ENCODE measurements at places on chromosomes 2 and 18. TPM values are rescaled to one million over a fixed set of nuclear protein-coding genes. Genes with fewer than 3 reads are reported as not detected.

DNA sequence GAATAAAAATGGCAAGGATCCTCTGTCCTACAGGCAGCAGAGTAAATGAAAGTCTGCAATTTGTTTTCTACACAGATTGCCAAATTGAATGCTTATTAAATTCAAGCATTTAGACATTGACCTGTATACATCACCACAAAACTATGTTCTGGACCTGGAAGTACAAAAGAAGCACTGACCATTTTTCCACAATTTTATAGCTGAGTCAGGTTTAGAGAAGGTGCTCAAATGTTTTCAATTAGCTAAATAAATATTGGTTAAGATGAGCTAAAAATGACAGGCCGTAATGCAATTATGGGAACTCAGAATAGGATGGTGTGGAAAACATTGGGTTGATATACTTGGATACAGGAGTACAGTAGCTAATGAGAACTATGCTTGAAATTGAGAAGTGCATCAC lies 490.7 kb upstream of the MEIS1 start:
- no peak for DNase-seq

DNA sequence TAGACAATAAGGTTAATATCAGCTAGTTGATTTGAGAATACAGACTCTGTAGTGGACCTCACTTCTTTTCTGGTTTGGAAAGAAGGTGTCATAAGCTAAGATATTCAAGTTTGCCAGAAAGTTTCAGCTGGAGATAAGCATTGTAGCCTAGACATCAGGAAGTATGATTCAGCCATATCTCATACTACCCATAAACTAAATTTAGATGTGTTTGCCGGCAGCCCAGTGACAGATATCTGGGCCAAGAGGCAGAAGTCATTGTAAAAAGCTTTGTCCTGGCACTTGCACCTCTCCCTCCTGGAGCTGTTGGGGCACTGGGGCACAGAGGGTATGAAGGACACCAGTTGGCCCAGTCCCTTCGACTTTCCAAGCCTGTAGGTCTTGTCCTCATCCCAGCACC lies 128.0 kb downstream of the EPHA4 start:
- DNase-seq = no peak

The CNTNAP5 gene
- polyA plus RNA-seq = not detected

GRCh38 chr2:32715391-32715841 lies 87.6 kb downstream of the TTC27 start:
- DNase-seq = no peak

The POLR1B gene
- 11.3 TPM for polyA plus RNA-seq

DNA sequence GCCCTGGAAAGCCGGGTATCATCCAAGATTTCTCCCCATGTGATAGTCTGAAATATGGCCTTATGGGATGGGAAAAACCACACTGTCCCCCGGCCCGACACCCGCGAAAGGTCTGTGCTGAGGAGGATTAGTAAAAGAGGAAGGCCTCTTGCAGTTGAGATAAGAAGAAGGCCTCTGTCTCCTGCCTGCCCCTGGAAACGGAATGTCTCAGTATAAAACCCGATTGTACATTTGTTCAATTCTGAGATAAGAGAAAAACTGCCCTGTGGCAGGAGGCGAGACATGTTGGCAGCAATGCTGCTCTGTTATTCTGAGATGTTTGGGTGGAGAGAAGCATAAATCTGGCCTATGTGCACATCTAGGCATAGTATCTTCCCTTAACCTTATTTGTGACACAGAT lies 26.8 kb downstream of the RUFY4 start:
- DNase-seq = no peak

The DYSF gene
- 0.07 TPM for polyA plus RNA-seq

DNA sequence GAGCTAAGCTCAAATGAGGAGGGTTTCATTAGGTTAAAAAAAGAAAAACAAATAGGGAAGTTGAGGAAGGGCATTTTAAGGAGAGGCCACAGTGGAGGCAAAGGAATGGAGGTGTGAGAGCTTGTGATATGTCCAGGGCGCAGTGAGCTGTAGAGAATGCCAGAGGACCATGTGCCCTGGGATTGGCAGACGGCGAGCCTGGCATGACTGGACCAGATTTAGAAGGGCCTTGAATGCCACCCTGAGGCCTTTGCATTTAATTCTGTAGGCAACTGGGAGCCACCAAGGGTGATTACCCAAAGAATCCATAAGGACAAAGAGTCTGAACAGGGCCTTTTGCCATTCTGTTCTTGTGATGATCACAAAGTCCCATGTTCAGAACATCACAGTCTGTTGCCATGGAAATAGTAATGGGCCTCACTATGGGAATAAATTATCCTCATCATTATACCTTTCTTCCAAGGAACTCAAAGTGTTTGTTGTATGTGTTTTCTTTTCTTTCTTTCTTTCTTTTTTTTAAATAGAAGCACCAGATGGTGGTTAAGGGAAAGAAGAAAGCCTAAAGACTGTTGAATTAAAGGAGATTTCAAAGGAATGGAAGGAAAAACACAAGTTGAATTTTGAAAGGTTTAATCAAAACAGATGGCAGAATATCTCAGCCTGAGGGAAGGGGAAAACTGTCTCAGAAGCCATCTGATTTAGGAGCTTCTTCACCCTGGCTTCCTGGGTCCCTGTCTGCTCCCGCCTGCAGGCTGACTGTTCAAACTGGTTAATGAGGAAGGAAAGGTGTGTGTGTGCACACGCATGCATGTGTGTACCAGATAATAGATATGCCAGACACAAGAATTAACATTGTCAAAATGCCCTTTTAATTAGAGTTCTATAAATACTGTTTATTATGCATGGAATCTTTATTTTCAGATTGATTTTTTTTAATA lies 31.6 kb upstream of the NCOA1 start:
- DNase-seq = no peak

DNA sequence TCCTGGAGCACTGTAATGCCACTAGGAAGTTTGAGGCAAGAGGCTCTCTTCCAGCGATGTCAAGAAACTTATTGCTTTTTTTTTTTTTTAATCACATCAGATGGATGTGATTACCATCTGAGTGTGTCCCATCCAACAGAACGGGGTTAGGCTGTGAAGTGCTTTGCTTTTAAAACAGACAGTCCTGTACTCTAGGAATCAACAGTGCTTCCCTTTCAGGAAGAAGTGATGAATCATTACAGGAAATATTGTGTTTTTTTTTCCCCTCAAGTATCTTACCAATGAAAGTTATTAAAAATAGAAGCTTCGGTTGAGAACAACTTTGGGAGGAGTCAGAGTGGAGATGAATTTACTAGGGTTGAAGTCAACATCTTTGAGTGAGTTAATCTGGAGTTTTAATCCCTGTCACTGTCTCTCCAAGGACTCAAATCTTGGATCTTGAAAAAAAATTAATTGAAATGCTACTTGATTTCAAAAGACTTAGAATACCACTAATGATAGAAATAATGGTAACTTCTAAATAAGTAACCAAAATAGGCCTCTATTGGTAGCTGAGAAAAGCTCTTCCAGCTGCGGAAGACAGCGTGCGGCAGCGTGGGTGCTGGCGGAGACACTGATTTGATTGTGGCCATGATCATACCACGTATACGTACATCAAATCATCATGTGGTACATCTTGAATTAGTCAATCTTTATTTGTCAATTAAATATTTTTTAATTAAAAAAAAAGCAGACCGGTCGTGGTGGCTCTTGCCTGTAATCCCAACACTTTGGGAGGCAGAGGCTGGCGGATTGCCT lies 45.5 kb downstream of the GATA6 start:
- no peak for DNase-seq
